ENCODE measurements at places on chromosomes 5 and 9.

GRCh38 chr5:104111632-104112031 is 549.0 kb upstream of the NUDT12 start:
- DNase-seq: no peak

DNA sequence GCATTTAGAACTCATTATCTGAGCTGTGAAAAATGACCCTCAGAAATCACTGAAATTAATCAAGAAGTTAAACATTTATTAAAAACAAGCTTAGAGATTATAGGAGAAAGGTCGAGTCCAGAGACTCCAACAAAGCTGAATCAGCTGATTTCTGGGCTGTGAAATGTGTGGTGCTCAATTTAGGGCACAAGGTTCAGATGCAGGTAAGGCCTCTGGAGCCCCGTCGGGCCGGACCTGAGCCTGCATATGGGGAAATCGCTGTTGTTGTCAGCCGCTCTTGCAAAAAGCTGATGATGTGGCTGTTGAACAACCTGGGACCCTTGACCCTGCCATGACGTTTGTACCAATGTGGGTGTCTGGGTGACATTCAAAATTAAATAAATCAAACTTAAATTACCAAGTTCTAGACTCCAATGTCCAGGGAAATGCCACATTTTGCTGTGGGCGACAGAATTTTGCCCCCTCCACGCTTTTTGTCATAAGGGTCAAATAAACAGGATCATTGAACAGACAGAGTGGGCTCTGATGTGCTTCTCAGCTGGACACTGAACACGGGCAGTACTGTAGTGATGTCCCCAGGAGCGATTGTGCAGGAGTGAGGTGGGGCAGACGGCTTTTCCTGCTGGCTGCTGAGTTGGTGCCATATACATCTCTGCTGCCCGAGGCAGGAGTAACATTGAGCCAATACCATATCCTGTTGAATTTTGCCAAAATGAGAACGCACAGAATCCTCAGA is 27.2 kb upstream of the FBP1 start:
- DNase-seq: no peak

DNA sequence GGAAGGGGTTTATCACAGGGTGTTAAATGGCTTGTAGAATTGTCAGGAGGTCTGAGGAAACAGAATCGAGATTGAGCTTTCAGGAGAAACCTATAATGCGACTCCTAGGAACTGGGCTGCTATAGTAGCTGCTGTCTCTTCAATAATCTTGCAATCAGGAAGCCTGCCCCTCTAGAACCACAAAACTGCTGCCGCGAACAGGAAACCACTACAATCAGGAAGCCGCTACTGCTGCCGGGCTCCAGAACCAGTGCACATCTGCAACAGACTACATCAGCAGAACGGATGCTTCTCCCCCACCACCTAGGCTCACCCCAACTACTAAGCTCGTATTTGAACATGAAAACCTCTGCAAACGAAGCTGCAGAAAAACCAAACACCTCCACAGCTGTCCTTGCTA is 31.6 kb downstream of the TNFSF8 start:
- DNase-seq: no peak

DNA sequence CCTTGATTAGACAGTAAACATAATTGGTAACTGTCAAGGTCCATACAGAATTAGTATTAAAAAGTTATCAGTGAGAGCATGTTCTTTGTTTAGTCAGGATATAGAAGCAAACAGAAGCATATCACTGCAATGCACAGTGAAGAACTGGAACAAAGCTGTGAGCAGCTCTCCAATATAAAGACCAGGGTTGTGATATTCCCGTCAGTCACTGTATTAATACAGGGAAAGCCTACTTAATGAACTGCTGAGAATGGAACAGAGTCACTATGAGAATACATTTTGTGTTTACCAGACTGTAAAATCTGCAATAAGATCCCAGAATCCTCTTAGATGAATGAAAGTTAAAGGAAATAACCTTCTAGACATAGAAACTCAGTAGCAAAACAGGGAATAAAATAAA is 58.2 kb downstream of the EFNA5 start:
- DNase-seq: no peak

DNA sequence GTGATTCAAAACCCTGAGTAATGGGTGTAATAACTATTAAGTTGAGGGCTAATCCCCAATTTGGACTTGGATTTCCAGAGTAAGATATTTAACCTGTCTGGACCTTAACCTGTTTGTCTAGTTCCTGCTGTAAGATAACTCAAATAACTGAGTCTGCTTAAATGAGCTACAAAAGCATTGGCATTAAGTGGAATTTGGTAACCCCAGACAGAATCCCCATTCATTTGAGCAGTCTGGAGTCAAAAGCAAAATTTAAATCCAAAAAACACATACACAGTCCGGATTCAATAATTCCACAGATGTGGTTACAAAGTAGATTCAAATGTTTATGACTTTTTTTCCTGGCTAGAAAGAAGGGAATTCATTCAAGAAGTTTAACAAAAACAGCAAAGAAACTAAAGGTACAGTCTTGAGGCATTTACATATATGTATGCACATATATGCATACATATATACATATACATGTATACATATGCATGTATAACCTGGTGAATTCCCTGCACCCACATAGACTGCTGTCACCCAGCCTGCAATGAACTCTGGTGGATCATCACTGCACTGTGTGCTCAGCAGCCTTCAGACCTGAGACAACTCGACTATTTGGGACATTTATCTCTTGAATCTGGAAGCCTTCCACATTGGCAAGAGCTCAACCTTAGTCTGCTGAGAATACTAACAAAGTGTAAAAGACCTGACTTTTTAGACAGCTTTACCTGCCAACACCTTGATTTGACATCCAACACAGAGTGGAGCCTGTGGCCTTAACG is 205.4 kb downstream of the LURAP1L start:
- no peak for DNase-seq

GRCh38 chr5:17403695-17404490 is 94.1 kb upstream of the TAF11L2 start:
- DNase-seq: no peak

- no peak for DNase-seq
Measured at GRCh38 chr9:121765021-121765950, 113.9 kb downstream of the DAB2IP start.

DNA sequence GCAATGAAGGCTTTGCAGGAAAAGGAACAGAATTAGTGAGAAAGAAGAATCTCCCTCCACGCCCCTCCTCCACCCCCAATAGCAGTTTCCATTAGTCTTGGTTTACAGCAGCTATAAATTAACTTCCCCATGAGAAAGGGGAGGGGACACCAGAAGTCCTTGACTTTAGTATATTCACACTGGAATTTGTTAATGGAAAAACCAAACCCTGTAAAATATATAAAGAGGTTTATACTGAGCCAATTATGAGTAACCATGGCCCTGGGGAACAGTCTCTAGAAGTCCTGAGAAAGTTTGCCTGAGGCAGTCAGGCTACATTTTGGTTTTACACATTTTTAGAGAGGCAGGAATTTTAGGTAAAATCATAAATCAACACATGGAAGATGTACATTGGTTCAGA is 88.5 kb downstream of the ALDH1A1 start:
- DNase-seq: no peak

DNA sequence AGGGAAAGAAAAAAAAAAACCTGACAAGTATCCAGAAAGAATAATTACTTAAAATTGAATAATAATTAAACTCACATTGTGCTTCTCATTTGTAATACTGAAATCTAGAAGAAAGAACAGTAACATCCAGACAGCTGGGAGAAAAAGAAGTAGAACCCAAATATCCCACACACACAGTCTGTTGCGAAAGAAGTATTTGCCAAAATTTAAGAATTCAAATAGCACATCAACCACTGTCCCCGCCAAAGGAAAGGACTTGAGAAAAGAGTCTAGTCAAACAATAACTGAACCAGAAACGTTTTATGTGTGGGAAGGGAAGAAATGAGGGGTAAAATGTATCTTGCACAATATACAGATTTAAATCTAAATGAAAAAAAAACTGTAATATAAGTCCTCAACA is 202.8 kb downstream of the MLLT3 start:
- DNase-seq: no peak

- DNase-seq: peak; percentile 45
Measured at GRCh38 chr5:32312197-32312594, 543 bp downstream of the MTMR12 start.

DNA sequence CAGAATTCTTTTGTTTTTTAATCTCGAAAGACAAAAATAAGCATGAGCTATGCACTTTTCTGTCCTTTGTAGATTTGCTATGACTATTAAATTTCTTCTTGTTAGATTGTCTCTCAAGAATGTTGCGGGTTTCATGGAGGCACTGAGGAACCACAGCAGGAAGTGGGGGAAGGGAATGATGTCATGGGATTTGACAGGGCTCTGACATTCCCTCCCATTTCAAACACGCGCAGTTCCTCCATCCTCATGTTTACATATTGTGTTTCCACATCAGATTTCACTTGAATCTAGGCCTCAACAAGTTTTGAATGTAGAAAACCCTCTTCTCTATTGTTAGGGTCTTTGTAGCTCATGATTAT is 154.8 kb downstream of the PALM2AKAP2 start:
- DNase-seq: no peak

DNA sequence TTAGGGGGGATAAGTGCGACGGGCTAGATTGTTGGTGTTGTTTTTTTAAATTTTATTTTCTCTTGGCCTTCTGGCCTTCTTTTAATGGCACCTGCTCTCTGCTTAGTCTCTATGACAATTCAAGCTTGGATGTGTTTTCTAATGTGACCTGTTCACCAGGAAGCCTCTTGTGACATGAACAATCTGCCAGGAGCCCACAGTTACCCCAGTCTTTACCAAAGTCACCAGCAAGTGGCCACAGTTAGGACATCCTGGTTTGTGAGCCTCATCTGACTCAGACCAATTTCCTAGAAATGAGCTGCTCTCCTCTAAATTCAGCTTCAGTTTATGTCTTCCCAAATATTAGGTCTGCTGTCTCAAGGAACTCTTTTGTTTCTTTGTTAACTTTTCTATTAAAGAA is 135.8 kb downstream of the TLE4 start:
- no peak for DNase-seq

GRCh38 chr9:92496396-92497176 is 14.3 kb upstream of the ASPN start:
- no peak for DNase-seq

DNA sequence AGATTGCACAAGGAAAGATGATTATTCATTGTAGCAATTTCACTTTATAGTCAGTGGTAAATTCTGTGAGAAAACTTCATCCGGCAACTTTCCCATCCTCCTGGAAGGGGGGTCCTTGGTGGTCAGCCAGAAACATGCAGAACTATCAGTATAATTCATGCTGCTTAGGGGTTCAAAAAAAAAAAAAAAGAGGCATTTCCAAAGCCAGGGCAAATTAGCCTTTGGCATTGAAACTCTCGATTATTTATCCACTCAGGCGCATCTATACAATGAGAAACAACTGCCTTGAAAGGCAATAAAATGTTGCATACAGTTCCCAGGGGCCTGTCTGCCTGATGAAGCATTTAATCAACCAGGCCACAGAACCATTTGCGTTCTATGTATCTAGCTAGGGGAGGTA is 263.3 kb downstream of the TMEM167A start:
- DNase-seq: no peak

DNA sequence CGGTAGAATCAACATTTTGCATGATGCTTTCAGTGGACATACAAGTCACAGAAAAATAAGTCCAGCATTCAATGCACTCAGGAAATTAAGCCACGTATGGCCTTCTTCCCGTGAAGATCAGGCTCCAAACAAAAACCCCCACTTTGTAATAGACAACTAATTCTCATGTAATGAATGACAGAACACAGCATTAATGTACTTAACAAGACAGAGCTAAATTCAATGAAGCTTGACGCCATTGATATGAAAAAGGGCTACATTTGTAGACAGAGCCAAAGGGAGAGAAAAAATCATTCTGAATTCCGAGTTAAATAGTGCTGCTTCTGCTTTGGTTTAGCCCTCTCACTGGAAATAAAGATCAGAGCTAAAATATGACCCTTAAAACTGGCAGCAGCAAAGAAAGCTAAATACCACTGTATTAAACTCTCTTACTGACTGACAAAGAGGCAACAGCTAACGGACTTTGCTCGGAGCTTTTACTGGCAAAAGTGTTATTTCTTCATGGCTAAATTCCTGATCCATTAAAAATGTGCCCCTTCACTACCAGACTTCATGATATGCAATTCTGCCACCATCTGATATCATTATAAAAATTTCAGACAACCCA is 250.5 kb downstream of the BNC2 start:
- no peak for DNase-seq

DNA sequence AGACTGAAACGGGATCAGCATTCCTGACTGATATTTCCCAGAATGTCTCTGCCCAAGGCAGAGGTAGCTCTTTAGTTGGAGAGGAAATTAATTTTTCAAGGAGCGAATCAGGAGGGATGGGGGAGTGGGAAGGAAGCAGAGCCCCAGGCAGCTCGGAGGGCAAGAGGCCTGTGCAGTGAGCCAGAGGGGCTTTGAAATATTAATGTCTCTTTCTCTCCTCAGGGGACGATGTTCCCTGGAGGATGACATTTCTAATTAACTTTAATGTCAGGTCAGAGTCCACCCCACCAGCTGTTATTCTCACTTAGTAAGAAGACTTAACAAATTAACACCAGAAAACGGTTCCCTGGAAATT is 45.6 kb downstream of the SLC6A7 start:
- no peak for DNase-seq

DNA sequence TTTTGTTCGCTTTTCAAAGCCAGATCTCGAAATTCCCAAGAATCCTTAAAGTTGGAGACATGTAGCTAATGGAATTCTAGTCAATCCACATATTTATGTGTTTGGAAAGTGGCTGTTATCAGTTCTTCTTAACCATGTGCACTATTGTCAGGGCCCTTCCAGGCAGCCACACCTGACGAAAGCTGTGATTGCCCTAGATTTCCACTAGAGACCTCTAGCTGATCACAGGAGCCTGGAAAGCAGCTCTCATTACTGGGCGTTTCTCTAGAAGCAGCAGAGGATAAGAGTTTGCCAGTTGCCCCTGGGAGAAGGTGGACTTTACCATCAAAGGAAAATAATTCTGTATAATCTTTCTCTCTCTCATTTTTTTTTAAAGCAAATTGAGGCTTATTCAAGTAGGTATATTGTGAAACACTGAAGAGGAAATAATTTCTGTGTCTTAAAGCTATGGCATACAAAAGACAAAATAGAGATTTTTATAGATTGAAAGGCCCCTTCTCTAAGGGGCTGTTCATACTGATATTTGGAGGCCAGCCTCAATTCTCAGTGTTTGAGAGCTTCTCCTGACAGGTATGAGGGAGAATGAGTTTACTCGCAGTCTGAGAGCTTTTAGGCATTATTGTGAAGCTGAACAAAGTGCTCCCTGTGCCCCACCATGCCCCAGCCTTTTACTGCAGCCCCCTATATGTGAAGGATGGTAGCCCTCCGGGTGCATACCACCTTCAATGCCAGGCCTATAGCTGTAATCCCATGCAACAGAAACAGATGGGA is 405.4 kb upstream of the ACTBL2 start:
- peak; percentile 25 for DNase-seq

GRCh38 chr5:154923441-154924430 is 14.3 kb downstream of the GEMIN5 start:
- no peak for DNase-seq

GRCh38 chr5:133506181-133506580 is 106.2 kb downstream of the FSTL4 start:
- no peak for DNase-seq

GRCh38 chr9:94100152-94100879 is 16.1 kb downstream of the PTPDC1 start:
- no peak for DNase-seq

- no peak for DNase-seq
Measured at GRCh38 chr9:92726348-92726747, 38.3 kb downstream of the BICD2 start.

- no peak for DNase-seq
Measured at GRCh38 chr9:133170716-133171115, 7.0 kb upstream of the GBGT1 start.

- DNase-seq: no peak
Measured at GRCh38 chr5:52864371-52864770, 76.7 kb downstream of the ITGA1 start.

GRCh38 chr9:78626971-78627370 is 330.0 kb downstream of the PSAT1 start:
- no peak for DNase-seq
